COR-L47 (cell line): ENCODE measurements at places on chromosomes 11 and 22.

DNA sequence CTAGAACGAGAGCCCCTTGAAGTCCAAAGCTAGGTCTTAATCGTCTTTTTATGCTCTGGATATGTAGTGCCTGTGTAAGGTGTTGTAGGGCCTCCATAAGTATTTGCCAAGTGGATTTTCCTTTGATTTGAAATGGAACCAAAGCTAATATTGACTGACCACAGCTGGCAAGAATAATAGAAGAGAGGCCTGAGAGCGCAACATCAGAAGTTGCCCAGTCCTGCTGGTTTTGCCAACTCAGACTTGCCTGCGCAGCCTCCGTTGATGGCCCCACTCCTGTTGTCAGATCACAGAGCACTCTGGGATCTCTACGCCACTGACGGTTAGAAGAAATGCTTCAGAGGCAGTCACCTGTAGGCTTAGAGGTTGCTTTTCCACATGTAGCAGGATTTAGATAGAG, 251.2 kb downstream of the TENM4 start:
- DNase-seq: no peak

- DNase-seq: no peak
Observed at GRCh38 chr11:73345481-73346160, 30.6 kb upstream of the RELT start.

- no peak for DNase-seq
Observed at GRCh38 chr11:121467965-121468364, 15.2 kb upstream of the SORL1-AS1 start.

DNA sequence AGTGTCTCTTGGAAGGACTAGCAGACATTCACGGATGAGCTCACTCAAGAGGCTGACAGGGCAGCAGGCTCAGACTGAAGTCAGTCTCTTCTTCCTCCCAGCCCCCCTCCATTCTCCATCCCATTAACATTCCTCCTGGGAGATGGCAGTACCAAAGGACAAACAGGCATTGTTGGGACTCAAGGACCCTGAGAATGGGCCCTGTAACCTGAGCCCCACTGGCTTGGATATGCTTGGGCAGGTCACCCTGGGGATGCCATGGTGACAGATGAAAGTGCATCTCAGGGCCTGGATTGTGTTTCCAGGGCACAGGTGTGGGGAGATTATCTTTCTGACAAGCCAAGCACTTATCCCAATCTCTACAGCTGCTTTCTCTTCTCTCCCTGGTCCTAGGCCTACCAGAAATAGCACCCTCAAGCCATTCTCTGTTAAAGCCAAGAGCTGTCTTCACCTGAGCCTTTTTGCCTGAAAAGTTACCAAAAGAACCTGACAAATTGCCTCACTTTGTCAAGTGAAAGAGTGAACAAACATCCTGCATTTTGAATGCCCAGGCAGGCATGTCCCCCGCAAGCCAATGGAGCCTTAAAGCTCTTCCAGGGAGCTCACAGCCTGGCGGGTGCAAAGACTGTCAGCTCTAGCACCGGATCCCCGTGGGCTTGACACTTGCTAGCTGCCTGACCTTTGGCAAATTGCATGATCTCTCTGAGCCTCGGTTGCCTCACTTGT, 366.0 kb upstream of the NARS2 start:
- DNase-seq: no peak

- no peak for DNase-seq
Observed at GRCh38 chr11:106937111-106937510, 81.2 kb downstream of the GUCY1A2 start.

DNA sequence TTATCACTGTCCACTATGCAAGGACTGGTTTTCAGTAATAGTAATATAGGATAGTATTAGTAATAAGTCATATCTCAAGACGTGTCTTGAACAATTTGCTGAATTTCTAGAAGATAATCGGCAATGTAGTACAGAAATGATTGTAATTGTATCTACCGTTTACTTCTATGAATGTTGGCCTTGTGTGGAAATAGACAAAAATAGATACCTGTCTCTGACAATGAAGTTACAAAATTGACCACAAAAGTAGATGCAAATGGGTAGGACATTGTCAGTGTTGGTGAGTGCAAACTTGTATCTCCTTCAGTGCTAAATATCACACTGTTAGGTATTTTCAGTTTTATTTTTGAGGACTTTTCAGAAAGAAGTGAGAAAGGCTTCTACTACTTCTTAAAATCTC, 43.1 kb downstream of the SVIP start:
- DNase-seq: no peak

GRCh38 chr11:34302046-34302921, 55.5 kb downstream of the ABTB2 start:
- DNase-seq: no peak

GRCh38 chr11:117444711-117445658, 117.3 kb downstream of the CEP164 start:
- DNase-seq: no peak

GRCh38 chr11:29227811-29228210, 789.0 kb downstream of the KCNA4 start:
- DNase-seq: no peak

DNA sequence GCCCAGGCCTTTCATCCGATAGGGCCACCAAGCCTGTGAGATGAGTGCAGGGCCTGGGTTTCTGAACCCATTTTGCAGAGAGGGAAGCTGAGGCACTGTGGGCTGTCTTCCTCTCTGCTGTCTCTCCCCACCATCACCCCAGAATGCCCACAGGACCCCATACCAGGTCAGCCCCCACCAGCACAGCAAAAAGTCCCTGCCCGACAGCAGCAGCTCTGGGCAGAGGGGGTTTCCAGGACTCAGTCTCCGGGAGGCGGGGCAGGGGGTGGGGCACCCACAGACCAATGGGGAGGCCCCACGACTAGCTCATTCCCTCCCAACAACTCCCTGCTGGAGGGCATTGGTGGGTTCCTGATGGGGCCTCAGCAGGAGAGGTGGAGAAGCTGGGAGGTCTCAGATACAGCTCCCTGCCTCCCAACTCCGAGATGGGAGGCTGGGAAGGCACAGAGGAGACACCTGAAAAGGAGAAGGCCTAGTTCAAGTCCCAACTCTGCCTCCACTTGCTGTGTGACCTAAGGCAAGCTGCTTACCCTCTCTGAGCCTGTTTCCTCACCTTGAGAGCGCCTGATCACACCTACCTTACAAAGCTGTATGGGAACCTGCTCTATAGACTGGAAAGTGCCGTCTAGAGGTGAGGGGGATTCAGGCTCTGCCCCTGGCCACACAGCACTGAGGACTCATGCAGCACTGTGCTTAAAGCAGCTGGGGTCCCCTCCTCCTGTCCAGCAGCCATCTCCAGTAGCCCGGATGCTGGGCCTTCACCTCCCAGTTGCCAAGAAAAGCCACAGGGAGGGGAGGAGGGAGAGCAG, 3.5 kb downstream of the CBX7 start:
- DNase-seq: no peak

DNA sequence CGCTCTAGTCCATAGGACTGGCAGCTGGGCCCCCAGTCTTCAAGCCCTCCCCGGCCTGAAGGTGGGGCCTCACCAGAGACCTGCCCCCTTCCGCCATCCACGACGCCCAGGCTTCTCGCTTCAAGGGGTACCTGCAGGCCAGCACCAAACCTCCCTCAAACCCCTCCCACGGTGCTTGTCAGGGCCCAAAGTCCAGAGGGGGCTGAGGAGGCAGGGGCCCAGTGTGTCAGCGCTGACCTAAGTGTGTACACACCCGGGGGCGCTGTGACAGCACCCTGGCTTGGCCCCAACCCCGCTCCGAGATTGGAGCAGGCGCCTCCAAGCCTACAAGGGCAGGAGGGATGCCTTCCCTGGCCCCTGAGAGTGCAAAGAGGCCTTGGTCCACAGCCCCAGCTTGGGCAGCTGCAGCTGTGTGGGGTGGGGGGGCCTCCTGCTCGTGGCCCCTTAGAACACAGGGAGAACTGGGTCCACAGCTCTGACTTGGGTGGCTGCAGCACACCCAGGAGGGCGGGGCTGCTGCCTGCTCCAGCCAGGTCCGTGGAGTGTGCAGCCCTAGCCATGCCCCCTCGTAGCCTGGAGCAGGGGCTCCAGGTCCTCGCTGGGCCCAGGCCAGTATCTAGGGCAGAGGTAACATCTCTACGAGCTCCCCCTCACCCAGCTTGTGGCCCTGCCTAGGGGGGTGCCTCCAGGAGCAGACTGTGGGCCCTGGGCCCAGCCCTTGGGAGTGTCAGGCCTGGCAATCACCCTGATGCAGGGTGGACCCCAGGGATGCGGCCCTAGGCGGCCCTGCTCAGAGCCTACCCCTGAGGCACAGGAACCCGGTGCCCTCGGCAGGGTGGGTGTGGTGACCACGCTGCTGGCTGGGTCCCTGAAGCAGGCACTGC, 4.9 kb downstream of the SBF2 start:
- DNase-seq: no peak

DNA sequence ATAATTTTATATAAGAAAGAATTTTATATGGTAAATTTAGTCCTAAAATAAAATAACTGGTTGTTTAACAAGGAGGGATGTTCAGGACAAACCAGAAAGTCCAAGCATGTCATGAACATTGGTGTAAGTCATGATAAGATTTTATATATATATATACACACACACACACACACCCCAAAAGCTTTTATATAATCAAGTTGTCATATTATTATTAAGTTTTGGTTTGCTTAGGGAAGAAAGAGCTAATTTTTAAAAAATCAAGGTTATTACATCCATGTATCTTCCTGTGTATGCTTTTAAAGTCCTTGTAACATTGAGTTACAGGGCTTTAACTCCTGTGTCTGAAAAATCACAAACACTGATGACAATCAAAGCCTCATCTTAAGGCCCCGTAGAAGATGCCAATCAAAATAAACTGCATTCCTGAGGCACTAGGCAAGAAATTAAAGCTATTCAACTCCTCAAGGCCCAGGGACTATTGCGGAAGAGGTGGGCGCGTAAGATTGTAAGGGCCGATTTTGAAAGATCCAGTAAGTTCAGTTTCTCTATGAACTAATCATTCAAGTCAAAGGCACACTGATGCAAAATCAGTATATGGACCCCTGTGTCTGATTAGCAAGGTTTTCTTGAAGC, 16.8 kb downstream of the APOL6 start:
- DNase-seq: no peak

DNA sequence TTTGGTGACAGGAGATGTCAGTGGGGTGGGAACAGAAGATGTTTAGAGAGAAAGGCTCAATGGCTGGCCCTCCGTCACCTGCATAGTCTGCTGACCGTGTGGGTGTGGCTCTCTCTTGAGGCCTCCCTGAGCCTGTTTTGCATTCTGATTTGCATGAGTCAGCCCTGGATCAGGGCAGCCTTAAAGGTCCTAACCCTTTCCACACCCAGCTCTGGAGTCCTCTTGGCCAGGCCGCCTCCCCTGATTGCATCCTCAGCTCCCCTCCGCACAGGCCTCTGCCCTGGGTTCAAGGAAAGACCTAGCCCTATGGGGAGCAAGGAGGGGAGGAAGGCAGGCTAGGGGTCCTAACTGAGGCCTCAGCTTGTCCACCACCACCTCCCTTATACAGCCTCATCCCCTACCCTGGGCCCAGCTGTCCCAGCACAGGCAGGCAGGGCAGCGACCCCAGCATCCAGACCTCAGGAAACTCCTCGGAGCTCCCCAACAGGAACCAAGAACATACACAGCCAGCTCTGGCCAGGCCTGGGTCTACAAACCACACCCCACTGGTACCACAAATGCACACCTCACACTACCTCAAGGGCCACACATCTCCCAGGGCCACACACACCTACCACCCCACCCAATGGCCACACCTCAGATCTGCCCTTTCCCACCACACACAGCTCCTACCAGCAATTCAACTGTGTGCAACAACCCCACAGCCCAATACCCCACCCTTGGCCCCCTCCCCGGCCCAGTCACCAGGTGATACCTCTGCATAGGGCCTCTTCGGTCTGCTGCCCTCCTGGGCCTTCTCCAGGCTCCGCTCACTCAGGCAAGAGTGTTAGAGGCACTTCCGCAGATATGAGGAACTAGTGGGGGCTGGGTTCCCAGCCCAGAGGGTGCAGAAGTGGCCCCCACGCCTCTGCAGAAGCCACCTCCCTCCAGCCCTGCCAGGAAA, 13.7 kb downstream of the ARAP1 start:
- no peak for DNase-seq

- no peak for DNase-seq
Observed at GRCh38 chr11:103358251-103358650, 249.0 kb downstream of the DYNC2H1 start.

GRCh38 chr11:43810929-43811596, 69.6 kb upstream of the ALKBH3 start:
- no peak for DNase-seq

GRCh38 chr11:74838188-74838587, 89.5 kb downstream of the RNF169 start:
- DNase-seq: no peak

GRCh38 chr11:29844701-29845379, 172.0 kb downstream of the KCNA4 start:
- DNase-seq: no peak

- no peak for DNase-seq
Observed at GRCh38 chr11:120658071-120658423, 146.5 kb downstream of the GRIK4 start.

DNA sequence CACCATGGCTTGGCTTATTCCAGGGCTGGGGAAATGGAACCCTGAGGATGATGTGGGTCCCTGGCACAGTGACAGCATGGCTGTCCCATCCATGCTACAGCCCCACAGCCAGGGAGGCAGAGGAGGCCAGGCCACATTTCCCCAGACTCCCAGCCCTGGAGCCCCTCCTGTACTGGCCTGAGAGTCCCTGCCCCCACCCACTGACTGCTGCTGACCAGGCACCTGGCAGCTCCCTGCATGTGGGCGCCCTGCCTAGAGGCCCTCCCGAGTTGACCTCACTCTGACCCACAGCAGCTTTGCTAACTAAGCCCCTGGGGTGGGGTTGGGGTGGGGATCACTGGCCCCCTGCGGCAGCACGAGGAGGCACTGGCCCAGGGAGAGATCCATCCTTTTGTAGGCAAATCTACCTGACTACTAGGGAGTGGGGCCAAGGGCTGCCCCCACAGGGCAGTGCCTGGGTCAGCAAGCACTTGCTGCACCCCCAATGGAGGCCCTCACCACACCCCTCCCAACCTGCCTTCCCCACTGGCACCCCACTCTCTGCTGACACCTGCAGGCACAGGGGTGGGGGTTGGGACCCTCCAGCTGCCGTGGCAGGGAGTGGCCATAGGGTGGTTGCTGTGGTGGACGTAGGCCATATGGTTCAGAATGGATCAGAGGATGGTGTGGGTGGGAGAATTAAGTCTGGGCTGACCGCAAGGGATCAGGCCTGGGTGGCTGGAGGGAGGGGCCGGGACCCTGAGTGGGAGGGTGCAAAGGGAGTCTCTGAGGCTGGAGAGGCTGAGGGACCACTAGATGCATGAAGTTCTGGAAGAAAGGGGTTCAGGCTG, 17.4 kb downstream of the ARVCF start:
- DNase-seq: no peak

- DNase-seq: no peak
Observed at GRCh38 chr11:12399355-12399754, 22.0 kb downstream of the PARVA start.
